Activated CD4-positive, alpha-beta T cell treated with anti-CD3 and anti-CD28 coated beads for 24 hours (primary cell): ENCODE measurements at places on chromosomes 5 and 9.

GRCh38 chr5:37717613-37718431 is 122.0 kb downstream of the GDNF start:
- DNase-seq: no peak

DNA sequence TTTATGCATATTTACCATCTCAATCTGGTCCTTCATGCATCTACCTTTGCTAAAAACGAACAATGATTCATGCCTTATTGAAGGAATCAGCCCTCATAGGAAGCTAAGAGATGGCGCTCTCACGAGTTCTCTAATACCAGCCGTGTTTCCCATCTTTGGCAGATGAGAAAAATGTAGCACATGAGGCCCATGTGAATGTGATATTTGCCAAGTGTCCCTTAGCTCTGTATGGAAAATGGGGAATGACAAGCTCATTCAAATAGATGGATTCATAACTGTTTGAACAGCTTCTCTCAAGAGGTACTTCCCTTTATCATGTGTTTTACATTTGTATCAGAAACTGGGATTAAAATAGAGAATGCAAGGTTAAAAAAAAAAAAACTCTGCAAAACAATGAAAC is 66.1 kb downstream of the TTC39B start:
- no peak for DNase-seq

- DNase-seq: no peak
Observed at GRCh38 chr5:87183896-87184295, 83.8 kb upstream of the RASA1 start.

DNA sequence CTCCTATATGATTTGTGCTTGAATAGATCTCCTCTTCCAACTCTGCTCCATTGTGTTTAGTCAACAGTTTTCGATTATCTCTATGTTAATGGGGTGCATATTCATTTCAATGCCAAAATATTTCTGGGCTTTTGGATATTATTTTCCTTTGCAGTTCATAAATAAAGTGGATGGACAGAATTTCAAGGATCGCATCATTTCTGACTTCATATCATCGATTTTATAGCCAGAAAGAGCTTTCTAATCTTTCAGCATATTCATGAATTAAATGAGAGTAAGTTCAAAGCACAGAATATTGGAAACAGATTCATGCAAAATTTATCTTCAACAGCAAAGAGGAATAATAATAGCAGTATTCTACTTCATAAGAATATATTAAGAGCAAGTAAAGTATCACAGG is 60.0 kb upstream of the MINAR2 start:
- DNase-seq: no peak

DNA sequence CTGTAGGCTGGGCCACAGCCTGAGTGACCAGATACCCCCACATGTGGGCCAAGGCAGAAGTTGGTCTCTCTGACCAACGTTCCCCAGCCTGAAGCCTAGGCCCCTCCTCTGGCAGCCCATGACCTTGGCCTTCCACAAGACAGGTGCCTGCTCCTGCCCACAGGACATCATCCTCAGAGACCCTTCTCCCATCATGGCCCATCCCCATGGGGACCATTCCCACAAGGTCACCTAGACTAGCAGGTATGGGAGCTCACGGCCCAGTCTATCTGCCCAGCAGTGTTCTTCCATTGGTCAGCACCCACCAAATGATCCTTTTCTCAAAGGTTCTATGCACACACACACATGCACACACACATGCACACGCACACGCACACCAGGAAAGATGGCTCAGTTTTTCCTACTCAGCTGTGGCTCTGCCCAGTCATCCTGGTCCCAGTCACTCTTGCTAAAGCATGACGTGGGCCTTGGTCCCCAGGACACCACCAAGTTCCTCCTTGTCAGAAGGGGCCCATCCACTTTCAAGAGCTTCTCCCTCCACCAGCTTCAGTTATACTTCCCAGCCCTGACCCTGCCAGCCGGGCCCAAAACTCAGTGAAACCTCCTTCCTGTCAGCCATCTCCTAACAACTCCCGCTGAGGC is 65.4 kb downstream of the PAX5 start:
- no peak for DNase-seq

- DNase-seq: no peak
Observed at GRCh38 chr9:127746959-127747569, 12.0 kb upstream of the TOR2A start.

DNA sequence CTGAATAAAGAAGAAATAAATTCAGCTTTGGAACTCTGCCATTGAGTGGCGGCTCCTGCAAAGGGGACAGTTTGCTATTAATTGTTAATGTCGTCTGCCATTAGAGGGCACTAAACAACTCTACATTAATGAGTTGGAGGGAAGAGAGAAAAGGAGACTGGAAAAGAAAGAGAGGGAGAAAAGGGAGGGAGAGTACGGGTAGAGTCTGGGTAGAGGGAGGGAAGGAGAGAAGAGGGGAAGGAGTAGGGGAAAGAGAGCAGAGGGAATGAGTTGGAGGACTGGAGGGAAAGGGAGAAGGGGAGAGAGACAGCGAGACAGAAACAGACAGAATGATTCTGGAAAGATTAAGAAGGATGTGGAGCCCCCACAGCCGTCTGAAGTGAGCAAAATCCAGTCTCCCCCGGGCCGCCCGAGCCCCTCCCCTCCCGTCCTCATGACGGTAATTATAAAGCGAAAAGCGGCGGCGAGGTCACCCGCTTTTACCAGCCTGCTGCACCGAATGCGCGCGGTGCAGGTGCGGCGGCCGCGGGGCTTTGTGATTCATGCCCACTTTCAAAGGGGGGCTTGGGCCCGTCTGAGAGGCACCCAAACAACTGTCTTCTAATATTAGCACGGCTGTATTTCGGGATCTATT is 1.9 kb upstream of the FST start:
- no peak for DNase-seq

GRCh38 chr5:143243103-143243502 is 160.4 kb downstream of the NR3C1 start:
- DNase-seq: no peak

- no peak for DNase-seq
Observed at GRCh38 chr9:133284362-133284761, 9.4 kb upstream of the ABO start.

GRCh38 chr5:74382123-74382855 is 258.2 kb downstream of the ENC1 start:
- DNase-seq: no peak

- no peak for DNase-seq
Observed at GRCh38 chr5:91797576-91797975, 414.5 kb upstream of the ARRDC3 start.

GRCh38 chr9:98332405-98332831 is 77.0 kb upstream of the TBC1D2 start:
- no peak for DNase-seq

GRCh38 chr5:123865641-123866040 is 353.7 kb downstream of the CSNK1G3 start:
- no peak for DNase-seq

- no peak for DNase-seq
Observed at GRCh38 chr9:28051559-28052503, 478.6 kb upstream of the C9orf72 start.

DNA sequence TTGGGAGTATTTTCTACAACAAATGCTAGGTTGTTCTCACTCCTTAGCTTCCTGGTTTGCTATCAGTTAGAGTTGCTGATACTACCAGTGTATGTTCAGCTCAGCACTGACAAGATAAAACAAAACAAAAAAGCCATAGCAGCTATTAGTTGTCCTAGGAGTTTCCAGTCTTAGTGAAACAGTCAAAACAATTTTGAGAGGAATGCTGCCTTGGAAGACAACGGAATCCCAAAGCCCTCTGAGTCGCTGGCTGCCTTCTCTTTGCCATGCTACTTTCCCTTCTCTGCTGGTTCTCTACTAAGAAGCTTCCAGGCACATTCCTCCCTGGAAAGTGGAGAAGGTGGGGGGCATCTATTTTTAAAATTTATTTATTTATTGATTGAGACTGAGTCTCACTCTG is 5.4 kb upstream of the CREBRF start:
- no peak for DNase-seq

DNA sequence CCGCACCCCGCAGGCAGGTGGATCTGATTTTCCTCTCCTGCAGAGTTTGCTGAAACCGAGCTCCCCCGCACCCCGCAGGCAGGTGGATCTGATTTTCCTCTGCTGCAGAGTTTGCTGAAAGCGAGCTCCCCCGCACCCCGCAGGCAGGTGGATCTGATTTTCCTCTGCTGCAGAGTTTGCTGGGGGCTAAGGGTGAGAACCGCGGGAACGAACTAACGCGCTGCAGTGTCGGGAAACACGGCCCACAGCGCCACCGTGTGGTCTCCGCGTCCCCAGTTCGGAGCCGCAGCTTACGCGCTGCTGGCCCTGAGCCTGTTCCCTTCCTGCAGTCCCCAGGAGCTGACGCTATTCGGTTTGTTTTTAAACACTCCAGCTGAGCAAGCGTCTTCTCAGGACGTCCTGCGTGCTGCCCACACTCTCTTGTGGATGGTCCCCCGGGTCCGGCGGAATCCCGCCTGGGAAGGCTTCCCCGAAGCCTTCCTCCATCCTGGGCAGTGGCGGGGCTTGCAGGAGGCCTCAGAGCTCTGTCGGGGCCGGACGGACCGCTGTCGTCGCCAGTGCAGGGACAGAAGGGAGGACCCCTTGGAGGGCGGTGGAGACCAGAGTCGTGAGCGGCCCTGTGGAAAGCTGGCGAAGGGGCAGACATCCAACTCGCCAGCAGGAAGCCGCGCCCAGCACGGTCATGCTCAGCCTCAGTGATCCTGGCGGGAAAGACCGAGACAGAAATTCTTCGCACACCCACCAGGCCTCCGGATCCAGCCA is 121.2 kb upstream of the LPCAT1 start:
- DNase-seq: peak; percentile 76

GRCh38 chr9:136329211-136329627 is 1.9 kb downstream of the GPSM1 start:
- no peak for DNase-seq

- no peak for DNase-seq
Observed at GRCh38 chr5:40386289-40386688, 293.4 kb upstream of the PTGER4 start.

DNA sequence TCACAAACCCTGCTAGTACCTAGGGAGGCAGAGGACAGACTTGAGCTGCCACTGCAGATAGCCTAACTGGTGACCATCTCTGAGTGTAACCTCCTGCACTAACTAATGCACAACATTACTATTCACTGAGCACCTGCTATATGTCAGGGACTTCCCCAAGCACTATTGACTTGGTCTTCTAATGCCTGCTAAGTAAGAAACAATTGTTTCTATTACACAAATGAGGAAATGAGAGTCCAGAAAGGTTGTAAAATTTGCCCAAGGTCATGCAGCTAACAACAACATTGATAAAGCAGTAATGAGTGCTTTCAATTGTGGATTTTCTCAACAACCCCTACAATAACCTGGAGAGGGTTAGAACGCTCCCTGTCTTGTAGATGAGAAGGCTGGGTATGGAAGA is 183.7 kb downstream of the ZNF462 start:
- DNase-seq: no peak

DNA sequence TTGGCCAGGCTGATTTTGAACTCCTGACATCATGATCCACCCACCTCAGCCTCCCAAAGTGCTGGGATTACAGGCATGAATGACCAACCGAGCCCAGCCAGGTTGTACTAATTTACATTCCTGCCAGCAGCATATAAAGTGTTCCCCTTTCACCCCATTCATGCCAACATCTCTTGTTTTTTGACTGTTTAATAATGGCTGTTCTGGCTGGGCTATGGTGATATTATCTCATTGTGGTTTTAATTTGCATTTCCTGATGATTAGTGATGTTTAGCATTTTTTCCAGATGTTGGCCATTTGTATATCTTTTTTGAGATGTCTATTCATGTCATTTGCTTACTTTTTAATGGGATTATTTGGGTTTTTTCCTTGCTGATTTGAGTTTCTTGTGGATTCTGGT is 87.3 kb downstream of the INVS start:
- no peak for DNase-seq

DNA sequence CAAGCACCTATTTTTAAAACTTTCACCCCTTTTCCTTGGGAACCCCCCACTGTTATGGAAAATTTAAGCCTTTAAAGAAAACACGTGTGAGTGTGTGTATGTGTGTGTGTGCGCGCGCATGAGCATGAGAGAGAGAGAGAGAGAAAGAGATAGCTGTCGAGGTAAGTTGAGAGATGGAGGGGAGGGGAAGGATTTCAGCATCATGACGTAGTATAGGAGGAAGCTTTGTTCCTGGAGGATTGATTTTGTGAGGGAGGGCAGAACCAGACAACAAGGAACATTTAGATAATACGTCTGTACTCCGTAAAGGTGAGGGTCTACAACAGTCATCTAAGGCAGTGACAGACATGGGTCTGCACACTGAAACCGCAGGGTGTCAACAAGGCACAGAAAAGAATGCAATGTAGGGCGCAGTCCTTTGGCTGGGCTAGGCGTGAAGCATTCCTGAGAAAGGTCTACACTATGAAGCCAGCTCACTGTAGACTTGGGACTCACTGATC is 227.7 kb downstream of the SMARCA2 start:
- no peak for DNase-seq

DNA sequence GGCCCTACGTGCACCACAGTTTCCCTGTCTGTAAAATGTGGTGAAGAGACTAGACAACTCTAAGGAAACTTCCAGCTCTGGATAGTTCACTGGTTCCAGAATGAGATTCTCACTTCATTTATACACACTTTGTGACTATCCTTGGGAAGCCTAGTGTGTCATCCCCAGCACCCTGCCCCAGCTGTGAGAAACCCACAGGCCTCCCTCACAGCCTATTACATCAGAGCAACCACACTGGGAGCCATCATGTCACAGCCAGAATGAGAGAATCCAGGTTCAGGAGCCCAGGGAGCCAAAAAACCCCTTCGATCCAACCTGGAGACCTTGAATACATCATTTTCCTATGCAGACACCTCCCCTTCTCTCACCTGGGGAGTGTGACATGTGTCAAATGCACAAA is 21.0 kb upstream of the HAND1 start:
- DNase-seq: no peak

DNA sequence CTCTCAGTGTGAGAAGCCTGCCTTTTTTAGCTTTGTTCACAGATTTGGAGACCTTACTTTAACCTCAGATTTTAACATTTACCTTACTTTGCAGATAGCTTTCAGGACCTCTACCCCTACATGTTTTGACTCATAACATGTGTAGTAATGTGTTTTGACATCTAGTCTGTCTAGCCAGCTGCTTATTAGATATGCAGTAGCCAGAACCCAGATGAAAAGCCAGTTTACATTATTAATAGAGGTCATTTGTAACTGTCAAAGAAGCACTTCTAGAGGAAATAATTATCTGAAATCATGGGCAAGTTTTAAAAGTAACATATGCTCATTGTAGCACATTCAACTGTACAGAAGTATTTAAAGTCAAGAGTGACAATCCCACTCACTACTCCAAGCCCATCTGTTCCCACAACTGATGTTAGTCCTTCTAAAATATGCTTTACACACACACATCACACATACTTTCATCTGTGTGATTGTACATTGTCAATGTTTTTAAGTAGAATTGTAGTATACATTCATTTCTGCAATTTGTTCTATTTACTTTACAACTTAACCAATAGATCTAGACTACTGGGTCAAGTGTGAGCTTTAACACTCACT is 71.8 kb upstream of the NIPAL4 start:
- no peak for DNase-seq

GRCh38 chr9:121766081-121766683 is 114.7 kb downstream of the DAB2IP start:
- no peak for DNase-seq

- DNase-seq: no peak
Observed at GRCh38 chr9:123097430-123098095, 64.1 kb downstream of the GPR21 start.
